H9 (cell line): ENCODE measurements at places on chromosomes 1 and 21.

DNA sequence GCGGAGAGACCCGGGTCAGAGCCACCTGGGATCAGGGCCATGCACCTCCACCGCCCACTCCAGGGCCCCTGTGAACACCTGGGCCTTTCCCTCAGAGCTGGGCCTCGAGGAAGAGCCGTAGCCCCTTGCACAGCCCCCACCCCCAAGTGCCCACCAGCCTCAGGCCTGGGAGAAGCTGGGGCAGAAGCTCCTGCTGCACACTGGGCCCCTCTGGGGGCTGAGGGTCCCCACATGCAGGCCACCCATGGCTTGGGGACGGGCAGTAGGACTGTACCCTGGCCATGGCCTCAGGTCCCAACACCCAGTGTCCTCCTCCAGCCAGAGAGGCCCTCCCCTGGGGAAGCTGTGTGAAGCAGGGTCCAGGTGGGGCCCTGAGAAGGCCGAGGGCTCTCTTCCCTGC, 6.5 kb downstream of the NOC2L start:
- no peak for DNase-seq

- DNase-seq = no peak
Measured at GRCh38 chr1:91162613-91163012, 140.8 kb upstream of the ZNF644 start.

DNA sequence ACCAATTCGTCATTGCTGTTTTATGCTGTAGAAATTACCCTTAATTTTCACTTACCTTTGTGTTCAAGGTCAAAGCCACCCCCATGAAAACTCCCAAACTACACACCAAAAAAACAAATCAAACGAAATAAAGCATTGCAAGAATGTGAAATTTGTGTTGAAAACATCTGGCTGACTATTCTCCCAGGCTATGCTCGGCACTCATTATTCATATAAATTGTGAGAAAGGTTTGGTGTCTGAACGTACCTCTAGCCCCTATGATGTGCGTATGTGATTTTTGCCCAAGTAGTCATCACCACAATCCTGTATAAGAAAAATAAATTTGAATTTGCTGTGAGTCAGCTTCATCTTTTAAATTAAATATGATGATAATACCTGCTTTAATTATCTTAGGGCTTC, 34.9 kb downstream of the ADAMTS1 start:
- DNase-seq = no peak

DNA sequence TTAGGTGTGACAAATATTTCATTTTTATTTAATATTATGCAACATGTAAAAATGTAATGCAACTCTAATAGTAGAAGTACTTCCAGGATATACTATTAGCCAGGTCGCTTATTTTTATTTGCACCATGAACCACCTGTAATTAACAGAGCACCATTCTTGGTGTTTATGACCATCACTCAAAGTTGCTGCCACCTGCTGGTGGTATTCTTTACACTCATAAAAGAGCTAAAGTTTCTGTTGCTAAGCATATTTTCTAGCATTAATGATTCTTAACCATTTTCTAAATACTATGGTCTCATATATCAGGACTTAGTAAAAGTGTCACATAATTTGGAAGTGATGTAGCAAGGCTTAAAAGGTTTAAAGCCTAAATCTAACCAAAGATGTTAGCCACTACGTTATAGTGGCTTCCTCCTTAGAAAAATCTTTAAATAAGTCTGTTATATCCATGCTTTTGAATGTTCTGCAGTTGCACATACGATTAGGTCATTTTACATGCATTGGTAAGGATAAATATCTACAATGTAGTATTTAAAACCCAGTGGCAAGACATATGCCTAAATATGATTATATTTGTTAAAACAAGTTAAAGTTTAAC, 244.5 kb downstream of the NEGR1 start:
- DNase-seq = no peak

GRCh38 chr21:9760398-9761074, 760.8 kb upstream of the TPTE start:
- DNase-seq = no peak

DNA sequence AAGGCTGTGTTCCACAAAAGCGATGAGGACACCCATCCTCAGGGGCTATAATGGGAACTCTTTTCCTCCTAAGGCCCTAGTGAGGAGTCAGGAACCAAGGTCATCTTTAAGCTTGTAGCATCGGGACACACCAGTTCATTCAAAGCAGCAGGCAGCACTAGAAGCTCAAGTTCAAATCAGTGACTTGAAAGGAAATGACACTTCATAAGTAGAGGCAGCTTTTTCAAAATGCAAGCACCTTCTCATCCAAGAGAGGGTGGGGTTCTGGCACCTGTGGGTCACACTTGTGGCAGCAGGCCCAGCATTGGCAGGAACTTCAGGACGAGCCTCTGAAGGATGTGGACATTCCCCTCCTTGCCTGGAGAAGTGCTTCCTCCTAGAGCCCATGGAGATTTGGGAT, 496.3 kb downstream of the KIF26B start:
- no peak for DNase-seq

GRCh38 chr1:158646465-158646864, 40.0 kb downstream of the SPTA1 start:
- no peak for DNase-seq

- DNase-seq = no peak
Measured at GRCh38 chr1:225999912-226000337, 782 bp upstream of the SDE2 start.

- DNase-seq = no peak
Measured at GRCh38 chr1:113147073-113147625, 74.2 kb downstream of the LRIG2 start.

GRCh38 chr1:173042806-173043205, 7.9 kb downstream of the TNFSF18 start:
- no peak for DNase-seq

- DNase-seq = no peak
Measured at GRCh38 chr1:10940451-10940804, 72.0 kb upstream of the TARDBP start.

DNA sequence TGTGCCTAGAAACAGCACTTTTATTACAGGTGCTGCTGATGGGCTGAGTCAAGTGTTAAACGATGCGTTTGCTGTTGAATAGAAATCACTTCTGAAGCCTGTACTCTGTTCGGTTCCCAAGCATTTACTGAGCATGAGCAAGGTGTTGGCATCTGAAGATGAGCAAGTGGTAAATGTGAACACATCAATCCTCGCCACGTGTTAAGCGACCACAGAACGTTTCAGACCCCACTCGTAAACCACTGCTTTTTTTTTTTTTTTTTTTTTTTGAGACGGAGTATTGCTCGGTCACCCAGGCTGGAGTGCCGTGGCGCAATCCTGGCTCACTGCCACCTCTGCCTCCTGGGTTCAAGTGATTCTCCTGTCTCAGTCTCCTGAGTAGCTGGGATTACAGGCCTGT, 241.2 kb downstream of the SETD4 start:
- DNase-seq = no peak

- no peak for DNase-seq
Measured at GRCh38 chr1:50877641-50878040, 82.4 kb downstream of the FAF1 start.

GRCh38 chr1:84973498-84974334, 23.2 kb downstream of the MCOLN2 start:
- no peak for DNase-seq

DNA sequence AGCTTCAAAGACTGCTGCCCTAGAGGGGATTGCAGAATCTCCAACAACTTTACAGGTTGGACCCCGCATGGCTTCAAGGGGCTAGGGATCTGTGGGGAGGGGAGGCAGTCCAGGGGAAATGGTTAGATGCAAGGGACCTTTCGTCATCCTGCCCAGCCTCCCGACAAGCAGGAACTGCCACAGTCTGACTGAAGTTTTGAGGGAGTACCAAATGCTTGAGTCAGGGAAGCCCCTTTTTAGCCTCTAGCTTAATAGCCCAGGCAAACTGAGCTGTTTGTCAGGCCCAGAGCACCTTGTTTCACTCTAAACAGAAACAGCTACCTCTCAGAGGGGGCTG, 1.1 kb downstream of the TOR3A start:
- DNase-seq = no peak

- DNase-seq = peak; percentile 60
Measured at GRCh38 chr1:164559342-164560051, 513 bp downstream of the PBX1 start.

GRCh38 chr1:208185801-208186231, 58.4 kb downstream of the PLXNA2 start:
- no peak for DNase-seq

DNA sequence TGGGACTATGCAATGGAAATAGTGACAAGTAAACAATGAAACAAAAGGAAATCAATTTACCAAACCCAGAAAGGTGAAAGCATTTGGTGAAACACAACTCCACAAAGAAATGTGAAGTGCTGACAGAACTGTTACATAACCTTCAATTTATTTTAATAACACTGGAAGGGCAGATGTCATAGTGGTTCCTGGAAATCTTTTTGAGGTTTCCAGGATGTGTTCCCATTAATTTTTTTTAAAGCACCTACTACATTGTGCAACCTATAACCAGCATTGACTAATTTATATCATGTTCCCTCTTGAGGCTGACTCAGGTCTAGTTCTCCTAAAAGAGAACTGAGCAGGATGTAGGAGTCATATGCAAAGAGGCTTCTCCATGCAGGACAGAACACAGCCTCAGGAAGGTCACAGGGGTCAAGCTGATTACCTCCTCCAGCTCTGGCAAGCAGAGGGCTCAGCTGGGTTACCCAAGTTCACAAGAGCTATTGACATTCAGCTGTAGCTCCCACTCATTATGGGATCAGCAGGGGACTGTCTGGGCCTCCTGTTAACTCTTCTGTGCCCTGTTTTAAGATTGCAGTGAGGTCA, 157.1 kb upstream of the NRIP1 start:
- peak; percentile 85 for DNase-seq

DNA sequence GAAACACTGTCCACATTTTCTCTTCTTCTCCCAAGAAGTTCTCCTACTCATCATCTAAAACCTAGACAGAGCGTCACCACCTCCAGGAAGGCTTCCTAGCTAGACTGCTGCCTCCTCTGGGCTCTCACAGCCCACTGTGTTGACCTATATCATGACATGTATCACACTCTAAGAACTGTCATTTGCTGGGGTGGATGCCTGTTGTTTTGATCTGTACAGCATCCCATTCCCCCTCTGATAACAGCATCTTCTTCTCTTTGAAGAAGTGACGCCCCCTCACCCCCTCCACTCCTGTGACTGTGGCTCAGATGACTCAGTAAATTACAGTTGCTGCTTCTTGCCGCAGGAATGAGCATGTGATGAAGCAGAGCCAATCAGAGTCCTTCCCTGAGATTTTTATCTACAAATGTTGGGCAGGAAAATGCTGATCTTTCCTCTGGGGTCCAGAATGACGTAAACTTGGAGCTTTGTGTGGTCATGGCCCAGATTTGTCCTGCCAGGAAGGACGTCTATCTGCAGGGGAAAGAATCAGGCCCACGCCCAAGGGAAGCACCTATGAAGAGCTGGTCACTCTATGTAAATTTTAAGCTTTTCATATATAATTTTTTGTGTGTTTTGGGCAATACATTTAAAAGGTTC, 28.0 kb upstream of the FOXO6 start:
- no peak for DNase-seq

DNA sequence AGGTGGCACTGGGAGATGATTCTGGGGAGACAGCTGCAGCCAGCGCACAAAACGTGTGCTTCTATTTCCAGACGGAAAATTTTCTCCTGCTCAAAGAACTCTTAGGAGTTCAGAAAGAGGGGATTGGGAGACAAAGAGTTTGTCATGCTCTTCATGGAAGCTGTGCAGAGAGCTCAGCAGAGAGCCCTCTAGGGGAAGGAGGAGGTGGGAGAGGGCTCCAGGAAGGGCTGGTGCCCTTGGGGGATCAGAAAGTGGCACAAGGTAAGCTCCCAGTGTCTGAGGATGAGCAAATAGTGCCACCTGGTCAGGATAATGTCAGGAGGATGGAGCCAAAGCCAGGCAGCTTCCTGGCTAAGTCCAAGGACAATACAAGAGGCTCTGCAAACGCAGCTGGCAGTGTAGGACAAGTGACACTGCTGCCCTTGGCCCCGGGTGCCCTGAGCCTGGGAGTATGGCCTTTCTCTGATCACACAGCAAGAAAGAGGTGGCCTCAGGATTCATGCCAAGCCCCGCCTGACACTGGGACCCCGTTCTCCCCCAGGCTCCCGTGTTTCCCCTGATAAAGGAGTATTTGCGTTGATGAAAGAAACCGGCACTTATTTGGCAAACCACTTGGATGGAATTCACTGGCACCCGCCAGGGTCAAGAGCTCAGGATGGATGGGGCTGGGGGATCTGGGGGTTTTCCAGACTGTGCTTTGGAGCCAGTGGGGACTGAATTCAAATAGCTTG, 254.0 kb downstream of the PTPRU start:
- DNase-seq = no peak

DNA sequence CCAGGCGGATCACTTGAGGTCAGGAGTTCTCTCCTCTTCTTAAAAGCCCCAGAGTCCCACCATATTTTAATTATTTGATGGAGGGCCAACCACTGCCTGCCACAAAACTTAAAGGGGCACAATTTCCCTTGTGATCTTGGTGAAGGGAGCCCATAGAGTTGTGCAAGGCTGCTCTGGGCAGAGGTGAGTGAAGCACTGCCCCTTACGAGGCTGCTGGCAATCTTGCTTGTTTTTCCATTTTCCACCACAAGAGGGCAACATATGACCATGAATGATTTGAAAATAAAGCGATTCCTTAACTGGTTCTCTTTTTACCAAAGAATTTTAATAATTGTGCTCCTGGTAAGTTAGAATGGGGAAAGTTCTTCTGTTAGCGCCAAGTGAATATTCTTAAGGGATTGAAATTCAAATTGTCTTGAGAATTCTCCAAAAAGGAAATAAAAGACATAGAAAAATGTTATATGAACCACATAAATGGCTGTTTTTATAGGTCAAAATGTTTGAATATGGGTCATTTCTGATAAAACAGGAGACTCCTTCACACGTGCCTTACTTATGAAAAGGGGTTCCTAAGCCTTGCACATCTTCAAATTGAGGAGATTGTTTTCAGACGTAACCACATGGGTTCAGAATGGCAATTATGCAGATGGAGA, 22.7 kb downstream of the PGM1 start:
- DNase-seq = peak; percentile 57

DNA sequence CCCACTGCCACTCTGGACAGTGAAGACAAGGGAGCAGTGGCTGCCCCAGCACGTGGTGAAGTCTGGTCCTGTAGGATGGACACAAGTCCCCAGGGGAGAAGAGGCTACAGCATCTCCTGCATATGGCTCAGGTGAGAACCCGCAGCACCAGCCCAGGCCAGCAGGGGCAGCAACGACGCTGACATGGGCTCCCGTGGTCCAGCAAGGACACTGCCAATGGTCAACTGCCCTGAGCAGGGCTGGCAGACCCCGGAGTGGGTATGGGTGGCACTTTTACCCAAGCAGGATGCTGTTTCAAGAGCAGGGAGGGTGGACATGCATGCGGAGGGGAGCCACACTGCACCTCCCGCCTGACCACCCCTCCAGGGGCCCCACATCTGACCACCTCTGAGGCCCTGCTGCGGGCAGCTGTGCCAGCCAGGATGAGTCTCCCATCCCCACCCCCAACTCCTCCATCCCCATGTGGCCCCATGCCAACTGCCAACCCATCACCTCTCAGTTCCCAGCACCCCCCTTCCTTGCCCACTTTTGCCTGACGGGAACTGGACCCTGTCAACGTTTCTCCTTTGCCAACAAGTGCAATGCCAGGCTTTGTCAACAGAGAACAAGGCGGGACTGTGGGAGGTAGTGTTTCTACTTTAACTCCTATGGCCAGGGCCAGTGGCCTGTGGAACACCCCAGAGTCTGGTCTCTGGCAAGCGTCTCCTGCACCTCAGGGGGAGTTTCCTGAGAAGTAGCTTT, 8.6 kb downstream of the MORN1 start:
- DNase-seq = peak; percentile 81
